ENCODE measurements at places on chromosomes 12 and 14.

GRCh38 chr14:20760950-20761349, 7.3 kb upstream of the EDDM3B start:
- DNase-seq, result no peak

GRCh38 chr12:91316907-91317269, 134.3 kb upstream of the DCN start:
- no peak for DNase-seq

GRCh38 chr14:105064721-105065143, 498 bp downstream of the GPR132 start:
- DNase-seq, result peak; percentile 52

DNA sequence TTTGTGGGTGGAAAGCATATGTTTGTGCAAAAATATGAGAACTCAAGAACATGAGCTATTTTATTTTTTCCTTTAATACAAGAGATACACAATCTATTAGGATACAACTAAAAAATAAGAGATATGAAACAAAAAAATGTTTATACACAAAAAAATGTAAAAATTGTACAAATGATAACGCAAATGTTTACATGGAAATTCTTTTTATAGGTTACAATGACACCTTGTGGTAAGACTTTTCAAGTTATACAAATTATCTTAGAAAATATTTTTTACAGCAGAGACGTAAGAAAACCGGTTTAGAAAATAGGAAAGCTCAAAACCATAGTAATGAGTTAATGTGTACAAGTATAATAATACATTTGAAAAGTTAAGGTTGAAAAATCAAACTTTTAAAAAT, 25.5 kb downstream of the CEP83 start:
- no peak for DNase-seq

DNA sequence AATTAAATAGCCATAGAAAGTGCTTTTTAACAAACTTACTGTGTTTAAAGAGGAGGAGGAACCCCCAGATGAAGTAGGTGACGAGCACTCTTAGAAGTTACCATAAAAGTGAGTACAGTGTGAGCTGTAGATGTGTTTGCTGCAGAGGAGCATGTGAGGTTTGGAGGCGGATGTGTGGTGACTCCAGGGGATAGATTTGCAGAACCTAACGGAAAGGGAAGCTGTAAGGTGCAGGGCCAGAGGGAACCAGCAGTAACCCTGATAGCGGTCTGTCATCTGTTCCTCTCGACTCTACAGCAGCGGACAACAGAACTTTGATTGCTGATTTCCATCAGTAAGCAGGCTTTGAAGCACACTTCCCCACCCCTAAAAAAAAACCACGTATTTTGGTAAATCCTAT, 5.2 kb downstream of the CALM1 start:
- DNase-seq, result no peak

GRCh38 chr12:39617887-39618286, 1.7 kb downstream of the ABCD2 start:
- DNase-seq, result no peak

Measured in neural progenitor cell (in vitro differentiated cells).